ENCODE measurements at places on chromosomes 6 and 20.
A peak's percentile ranks its signal among the peaks of the same experiment; 100 is the strongest.

DNA sequence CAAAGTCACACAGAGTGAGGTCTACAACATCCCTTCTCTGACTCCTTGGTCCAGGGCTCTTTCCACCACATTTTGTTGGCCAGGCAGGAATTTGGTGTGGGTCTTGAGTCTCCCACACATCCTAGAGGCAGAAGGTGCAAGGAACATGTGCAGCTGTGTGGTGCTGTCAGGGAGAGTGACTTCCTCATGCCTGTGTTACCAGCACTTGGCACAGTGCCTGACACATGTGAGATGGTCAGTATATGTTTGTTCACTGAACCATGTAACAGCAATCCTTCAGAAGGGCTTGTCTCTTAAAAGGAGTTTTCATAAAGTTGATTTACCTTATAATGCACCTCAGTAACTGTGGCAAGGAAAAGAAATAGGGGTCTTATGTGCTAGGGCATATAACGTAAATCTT is 168.5 kb downstream of the CDC5L start:
- DNase-seq, result peak; percentile 57
- no peak overlapping the region for H3K27ac ChIP-seq
- H3K4me3 ChIP-seq, result no peak overlapping the region
- H3K4me1 ChIP-seq, result peaks cover 2% of the 10 kb centered on the region
- H3K36me3 ChIP-seq, result no peaks in the 10 kb centered on the region
- H3K27me3 ChIP-seq, result peaks cover 9% of the 10 kb centered on the region

DNA sequence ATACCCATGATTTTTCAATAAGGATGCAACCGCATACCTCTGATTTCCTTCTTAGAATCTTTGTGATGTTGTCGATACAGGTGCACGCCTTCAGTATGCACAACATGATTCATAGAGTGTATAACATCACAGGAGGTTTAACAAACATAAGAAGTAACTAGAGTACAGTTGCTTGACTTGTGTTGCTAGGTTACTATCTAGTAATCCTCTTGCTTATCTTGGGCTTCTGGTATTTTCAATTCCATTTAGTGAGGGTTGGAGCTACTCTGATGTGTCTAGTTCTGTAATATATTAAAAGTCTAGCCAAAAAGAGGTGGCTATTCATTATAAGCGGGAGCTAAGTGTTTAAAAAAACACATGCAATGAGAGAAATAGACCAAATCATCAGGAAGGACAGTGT is 85.5 kb upstream of the TENT5A start:
- H3K27me3 ChIP-seq, result no peaks in the 10 kb centered on the region
- no peaks in the 10 kb centered on the region for H3K4me1 ChIP-seq
- H3K4me3 ChIP-seq, result no peak overlapping the region
- no peak overlapping the region for H3K27ac ChIP-seq
- no peaks in the 10 kb centered on the region for H3K36me3 ChIP-seq

- H3K4me3 ChIP-seq, result no peak overlapping the region
- no peaks in the 10 kb centered on the region for H3K27me3 ChIP-seq
- H3K36me3 ChIP-seq, result no peaks in the 10 kb centered on the region
- no peaks in the 10 kb centered on the region for H3K4me1 ChIP-seq
- no peak for DNase-seq
Observed at GRCh38 chr6:57021086-57021720, 25.3 kb upstream of the KIAA1586 start.

DNA sequence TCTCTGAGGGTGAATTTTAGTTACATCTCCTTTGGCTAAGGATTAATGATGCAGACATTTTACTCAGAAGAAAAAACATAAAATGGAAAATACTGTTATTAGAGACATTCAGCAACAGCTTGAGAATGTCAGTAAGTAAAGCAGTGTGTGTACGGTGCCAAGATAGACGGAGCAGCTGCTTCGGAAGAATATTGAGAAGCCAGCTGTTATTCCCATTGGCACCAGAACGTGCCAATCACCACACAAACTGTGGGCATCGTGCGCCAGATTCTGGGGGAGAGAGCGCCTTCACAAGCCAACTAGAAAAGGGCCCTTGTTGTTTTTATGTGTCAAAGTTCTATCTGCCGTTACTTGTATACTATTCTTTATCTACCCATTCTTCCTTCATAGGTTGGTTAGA is 163.4 kb downstream of the MTFR2 start:
- peak overlapping the region; percentile 3 for H3K4me3 ChIP-seq
- H3K4me1 ChIP-seq, result peaks cover 7% of the 10 kb centered on the region
- DNase-seq, result no peak
- H3K27ac ChIP-seq, result no peak overlapping the region
- H3K27me3 ChIP-seq, result no peaks in the 10 kb centered on the region

- H3K4me3 ChIP-seq, result no peak overlapping the region
- no peaks in the 10 kb centered on the region for H3K36me3 ChIP-seq
- H3K27me3 ChIP-seq, result peaks cover 7% of the 10 kb centered on the region
- no peak for DNase-seq
Observed at GRCh38 chr20:1718604-1719384, 61.2 kb upstream of the SIRPG start.

Data from lower lobe of right lung (tissue), 2 donors.